ENCODE measurements at places on chromosomes 4 and X. TPM values are rescaled to one million over a fixed set of nuclear protein-coding genes. Genes with fewer than 3 reads are reported as not detected.

- DNase-seq: peak; percentile 6
Observed at GRCh38 chrX:135740681-135741149, 27.3 kb downstream of the CT45A1 start.

DNA sequence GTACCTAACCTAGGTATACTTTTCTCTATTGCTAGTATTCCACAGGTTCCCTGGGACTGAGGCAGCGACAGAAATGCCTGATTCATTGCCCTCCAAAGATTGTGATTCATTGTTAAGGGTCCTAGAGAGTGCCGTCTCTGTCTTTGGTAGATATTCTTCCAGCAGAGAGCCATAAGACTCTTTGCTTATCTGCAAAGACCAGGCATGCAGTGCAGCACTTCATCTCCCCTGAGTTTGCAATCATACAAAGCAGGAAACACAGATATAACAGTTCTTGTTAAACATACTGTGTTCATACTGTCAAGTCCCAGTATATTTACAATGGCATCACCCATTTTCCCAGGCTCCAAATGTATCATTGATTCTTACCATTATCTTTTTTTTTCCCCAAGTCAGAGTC is 47.7 kb downstream of the KLF8 start:
- DNase-seq: no peak

DNA sequence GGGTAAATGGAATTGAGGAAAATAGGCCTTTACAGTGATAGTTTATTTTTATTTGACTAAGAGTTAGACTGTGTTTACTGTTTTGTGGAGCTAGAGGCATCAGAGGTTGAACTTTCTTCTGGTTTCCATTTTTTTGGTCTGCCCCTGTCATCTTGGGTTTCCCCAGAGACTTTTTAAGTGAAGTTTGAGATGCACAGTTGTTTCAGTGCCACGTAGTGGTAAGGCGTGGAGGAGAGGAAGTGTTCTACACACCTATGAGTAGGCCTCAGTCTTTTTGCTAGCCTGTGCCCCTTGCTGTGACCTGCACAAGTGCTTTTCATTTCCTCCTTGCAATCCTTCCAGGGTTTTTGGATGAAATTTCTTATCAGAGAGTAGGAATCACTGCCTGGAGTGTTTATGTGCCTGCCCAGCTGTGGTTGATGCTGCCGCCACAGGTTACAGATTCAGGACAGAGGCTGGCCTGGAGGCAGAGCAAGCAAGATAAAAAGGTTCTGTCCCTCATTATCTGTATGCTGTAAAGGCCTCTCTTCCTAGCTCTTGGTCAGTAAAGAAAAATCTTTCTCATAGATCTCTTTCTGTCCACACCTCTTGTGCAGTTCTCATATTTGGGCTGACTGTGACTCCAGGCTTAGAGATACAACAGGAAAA is 12.5 kb upstream of the HSFX4 start:
- no peak for DNase-seq

DNA sequence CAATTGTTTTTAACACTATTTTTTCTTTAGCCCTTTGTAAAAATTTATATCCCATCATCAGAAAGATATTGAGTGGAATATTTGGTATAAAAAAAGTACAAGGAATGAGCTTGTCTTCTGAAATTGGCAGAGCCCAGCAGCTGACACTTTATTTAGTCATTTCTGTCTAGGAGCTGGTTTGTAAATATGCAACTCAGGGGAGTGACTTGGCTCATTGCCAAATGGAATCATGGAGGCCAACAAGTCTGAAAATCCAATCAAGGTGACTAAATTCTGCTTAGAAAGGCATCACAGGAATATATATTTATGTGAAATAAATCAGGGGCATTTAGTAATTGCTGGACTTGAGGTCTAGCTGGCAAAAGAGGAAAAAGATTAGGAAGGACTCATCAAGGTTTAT is 74.4 kb downstream of the OTC start:
- DNase-seq: no peak

DNA sequence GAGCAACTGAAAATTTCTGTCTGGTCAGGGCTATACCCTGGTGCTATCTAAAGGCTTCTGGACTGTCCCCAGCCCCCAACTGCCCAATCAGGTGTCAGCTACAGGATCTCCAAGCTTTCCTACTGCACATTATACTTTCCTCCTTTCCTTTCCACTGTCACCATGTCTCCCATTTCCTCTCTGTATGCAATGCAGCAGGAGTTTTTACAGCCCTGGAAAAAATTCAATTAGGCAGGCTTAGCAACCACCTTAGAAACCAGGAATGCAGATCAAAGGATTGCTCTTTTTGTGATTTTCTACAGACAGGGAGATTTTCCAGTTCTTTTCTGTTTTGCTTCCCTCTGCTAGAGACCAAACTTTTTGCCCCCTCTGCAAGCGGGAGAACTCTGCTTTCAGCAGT is 6.0 kb upstream of the NAF1 start:
- DNase-seq: no peak

DNA sequence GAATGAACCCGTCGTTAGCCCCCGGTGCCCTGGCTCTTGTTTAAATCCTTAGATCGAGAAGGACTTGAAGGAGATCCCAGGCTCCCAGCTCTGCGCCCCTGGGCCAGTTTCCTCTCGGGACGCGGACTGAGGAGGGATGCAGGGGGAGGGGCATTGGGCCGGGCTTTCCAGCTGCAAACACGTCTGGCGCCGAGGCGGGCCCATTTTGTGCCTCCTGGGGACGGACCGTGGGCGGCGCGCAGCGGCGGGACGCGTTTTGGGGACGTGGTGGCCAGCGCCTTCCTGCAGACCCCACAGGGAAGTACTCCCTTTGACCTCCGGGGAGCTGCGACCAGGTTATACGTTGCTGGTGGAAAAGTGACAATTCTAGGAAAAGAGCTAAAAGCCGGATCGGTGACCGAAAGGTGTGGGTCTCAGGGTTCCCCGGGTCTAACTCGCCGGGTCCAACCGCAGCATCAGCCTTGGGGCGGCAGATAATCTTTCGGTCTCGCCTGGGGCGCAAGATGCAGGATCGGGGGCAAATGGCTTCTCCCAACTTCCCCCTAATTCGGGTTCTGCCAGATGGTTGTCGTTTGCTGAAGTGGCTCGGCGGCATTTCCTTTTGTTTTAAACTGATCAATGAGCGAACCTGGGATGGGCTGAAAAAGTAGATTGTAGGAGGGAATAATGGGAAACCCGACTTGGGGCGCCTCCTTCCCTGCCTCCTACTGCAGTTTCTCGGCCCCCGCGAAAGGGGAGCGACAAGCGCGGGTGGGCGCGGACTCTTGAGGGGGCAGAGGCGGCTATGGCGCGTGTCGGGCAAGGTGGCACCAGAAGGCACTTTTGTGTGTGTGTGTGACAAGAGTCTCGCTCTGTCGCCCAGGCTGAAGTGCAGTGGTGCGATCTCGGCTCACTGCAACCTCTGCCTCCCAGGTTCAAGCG is 2.9 kb downstream of the PDGFRA start:
- peak; percentile 29 for DNase-seq

DNA sequence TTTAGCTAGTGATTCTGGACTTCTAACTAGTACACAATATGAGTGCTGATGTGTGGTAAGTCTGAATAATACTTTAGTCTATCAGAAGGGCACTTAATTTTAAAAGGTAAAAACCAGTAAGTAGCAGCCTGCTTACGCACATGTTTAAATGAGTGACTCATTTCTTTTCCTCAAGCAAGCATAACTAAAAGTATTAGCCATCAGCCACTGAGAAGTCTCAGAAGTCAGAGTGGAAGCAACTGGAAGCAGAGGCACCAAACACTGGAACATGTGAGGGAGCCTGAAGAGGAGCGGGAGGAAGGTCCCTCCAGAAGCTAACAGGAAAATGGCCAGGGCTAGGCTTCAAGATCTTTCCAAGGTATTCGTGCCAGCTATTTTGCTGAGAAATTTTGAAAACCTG is 257.7 kb downstream of the RAPGEF2 start:
- no peak for DNase-seq

DNA sequence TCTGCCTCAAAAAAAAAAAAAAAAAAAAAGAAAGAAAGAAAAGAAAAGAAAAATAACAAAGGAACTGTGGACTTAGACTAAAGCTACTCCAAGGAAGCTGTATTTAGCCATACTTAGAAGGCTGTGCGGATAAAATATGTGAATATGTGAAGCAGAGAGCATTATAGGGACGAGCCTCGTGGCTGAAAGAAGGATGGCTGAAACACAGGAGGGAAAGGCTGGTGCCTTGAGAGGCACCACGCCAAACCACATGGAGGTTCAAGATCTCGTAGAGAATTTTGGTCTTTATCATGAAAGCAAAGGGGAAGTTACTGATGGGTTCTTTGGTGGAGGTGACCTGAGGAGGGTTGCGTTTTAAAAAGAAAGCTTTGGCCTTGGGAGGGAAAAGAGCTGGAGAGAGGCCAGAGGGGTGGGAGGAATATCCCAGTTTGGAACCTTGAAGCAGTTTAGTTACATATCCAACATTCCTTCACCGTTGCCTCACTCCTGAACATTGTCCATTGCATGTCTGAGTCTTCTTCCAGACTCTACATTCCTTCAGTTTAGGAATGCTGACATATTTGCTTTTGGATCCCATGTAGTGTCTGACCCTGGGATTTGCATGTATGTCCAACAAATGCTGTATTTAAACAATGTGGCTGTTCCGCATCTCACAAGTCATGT is 82.5 kb downstream of the CPE start:
- DNase-seq: no peak

DNA sequence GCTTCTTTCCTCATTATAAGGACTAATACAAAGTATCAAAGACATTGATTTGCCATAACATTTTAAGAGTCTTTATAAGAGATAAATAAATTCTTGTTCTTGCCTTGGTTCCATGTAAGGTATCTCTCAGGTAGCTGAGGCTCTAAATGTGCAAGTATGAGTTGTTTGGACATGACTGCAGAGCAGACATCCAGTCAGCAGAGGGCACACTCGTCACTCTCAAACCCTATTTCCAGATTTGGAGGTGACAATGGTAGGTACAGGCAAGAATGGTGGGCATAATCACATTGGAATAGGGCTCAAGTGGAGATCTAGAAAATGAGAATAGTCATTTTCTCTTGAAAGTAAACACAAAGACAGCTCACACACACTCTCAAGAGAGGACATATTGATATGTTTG is 133.3 kb upstream of the ZIC3 start:
- no peak for DNase-seq

- DNase-seq: no peak
Observed at GRCh38 chr4:37132351-37132974, 112.1 kb upstream of the NWD2 start.

- DNase-seq: no peak
Observed at GRCh38 chr4:128854433-128854832, 44.9 kb downstream of the JADE1 start.

DNA sequence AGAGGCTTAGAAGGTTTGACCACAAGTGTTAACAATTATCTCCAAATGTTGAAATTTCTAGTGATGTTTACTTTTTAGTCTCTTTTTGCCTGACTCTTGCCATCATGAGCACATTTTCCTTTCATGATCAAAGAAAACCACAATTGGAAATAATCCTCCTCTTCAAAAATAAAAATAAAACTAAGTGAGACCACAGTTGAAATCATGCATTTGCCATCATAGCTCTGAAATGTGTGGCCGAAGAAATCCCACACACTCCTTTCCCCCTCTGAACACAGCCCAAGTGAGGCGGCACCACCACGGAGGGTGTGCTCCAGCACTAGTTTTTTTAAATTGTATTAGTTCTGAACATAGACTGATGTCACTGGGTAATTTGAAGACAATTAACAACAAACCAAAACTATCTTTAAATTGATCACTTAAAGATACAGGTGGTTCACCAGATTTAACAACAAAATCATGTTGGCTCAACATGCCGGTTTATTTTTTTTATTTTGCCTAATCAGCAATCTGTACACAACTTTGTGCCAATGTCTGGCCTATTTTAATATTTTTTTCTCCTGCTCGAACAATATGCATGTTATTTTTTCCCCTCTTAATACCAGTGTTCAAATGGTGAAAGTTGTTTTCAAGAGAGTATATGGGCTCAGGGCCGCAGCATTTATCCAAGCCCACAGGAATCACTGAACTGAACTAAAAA is 17.6 kb downstream of the APBB2 start:
- no peak for DNase-seq

GRCh38 chrX:12972878-12973560 is 1.9 kb upstream of the TMSB4X start:
- no peak for DNase-seq

DNA sequence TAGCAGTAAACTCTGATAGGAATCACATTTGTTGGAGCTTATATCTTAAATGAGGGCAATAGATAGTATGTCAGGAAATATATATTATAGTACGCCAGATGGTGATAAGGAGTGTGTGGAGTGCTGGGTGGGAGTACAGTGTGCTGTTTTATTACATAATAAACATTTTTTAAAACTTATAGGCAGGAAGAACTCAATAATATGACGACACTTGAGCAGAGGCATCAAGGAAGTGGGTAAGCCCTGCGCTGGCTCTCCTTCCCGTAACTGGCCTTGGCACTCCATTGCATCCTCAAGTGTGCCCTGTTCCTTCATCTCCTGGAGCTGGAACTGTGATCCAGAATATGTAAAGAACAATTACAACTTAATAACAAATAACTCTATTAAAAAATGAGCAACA is 123.8 kb downstream of the ELOVL6 start:
- DNase-seq: no peak

- DNase-seq: no peak
Observed at GRCh38 chr4:95728145-95728544, 111.7 kb upstream of the PDHA2 start.

DNA sequence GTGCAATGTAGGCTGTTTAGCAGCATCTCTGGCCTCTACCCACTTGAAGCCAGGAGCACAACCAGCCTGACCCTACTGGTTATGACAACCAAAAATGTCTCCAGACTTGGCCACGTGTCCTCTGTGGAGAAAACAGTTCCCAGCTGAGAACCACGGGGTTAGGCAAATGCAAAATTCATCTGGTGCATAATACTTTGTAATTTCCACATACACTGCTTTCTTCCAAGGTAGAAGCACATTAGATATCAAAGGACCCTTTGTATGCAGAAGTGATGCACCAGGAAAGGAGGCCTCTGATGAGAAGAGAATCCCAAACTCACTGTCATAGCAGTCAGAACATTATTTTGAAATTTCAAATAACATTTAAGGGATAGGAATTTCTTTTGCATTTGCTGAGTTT is 26.3 kb downstream of the MFAP3L start:
- DNase-seq: no peak

DNA sequence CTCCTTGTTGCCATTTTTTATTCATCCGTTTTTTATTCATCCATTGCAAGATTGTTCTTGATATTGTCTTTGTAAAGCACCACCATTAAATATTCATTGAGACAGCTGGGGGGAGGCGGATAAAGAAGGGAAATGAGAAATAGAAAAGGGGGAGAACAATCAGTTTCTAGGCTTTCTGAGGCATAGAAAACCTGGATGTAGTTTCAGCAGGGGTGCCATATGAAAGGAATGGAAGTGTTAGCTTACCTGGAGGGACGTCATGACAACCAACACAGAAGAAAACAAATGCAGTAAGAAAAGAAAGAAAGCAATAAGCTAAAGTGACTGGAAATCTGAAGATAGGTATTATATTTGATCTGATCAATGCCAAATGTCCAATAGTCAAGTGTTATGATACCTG is 276.1 kb downstream of the GASK1B start:
- no peak for DNase-seq

The ACOT9 gene
- 22.0 TPM for total RNA-seq

The POLR2B gene
- 247 TPM for total RNA-seq

The TMEM271 gene
- 15.9 TPM for total RNA-seq

The MAPK10 gene
- 177 TPM for total RNA-seq

The PAGE5 gene
- not detected for total RNA-seq

The LONRF3 gene
- 1.6 TPM for total RNA-seq

The CYTL1 gene
- total RNA-seq: 0.82 TPM

Data from frontal cortex (tissue), 4 donors.